ENCODE measurements at places on chromosomes 6 and 20. TPM values are rescaled to one million over a fixed set of nuclear protein-coding genes. Genes with fewer than 3 reads are reported as not detected.

RBPJL gene
- not detected for total RNA-seq

ARFGEF3 gene
- total RNA-seq, result 0.08 TPM

RRAGD gene
- total RNA-seq, result 2.5 TPM

IMPG1 gene
- not detected for total RNA-seq

CALHM4 gene
- not detected for total RNA-seq

PRKN gene
- total RNA-seq, result 0.63 TPM

ZFP57 gene
- not detected for total RNA-seq

- H3K4me3 ChIP-seq, result no peak overlapping the region
- H3K36me3 ChIP-seq, result peaks cover 2% of the 10 kb centered on the region
- H3K27ac ChIP-seq, result no peak overlapping the region
These were observed 94.2 kb downstream of the TBC1D7 start for GRCh38 chr6:13234130-13234529.

GRCh38 chr20:30593572-30593971, 663.9 kb upstream of the DEFB115 start:
- H3K27ac ChIP-seq, result no peak overlapping the region
- no peak overlapping the region for H3K4me3 ChIP-seq
- no peaks in the 10 kb centered on the region for H3K4me1 ChIP-seq
- H3K36me3 ChIP-seq, result no peaks in the 10 kb centered on the region
- H3K27me3 ChIP-seq, result no peaks in the 10 kb centered on the region
- no peak for DNase-seq

GRCh38 chr6:166830185-166830890, 126.0 kb downstream of the RNASET2 start:
- no peak overlapping the region for H3K4me3 ChIP-seq
- peaks cover 3% of the 10 kb centered on the region for H3K27me3 ChIP-seq
- H3K27ac ChIP-seq, result peak overlapping the region; percentile 13
- no peaks in the 10 kb centered on the region for H3K36me3 ChIP-seq
- peaks cover 3% of the 10 kb centered on the region for H3K4me1 ChIP-seq
- no peak for DNase-seq

DNA sequence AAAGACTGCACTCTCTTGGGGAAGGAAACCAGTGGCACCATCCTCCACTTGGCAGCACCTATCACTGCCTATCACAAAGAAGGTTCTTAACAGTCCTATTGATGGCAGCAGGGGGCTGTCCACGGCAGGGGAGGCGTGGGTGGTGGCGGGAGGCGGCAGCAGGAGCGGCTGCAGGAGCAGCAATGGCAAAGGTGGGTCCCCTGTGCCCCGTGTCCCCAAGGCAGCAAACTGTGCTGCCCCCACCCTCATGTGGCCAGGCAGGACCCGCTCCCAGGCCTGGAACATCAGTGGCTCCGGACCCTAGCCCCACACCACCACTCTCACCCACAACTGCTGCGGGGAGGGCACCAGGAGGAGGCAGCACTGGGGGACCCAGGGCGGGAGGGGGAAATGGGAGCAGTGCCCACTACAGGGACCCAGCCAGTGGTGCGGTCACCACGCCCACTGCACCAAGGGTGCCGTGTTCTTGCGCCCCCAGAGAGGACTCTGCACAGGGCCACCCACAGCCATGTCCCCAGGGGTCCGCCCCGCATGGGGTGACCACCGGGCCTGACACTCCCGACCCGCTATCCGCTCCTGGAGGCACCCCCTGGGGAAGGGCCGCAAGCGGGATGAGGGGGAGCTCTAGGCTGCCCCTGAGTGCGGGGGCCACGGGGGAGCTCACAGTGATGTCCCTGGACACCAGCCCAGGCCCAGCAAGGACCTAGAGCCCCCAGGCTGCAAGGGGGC, 54.6 kb downstream of the GMDS start:
- H3K36me3 ChIP-seq, result peaks cover 3% of the 10 kb centered on the region
- H3K27me3 ChIP-seq, result no peaks in the 10 kb centered on the region
- no peak overlapping the region for H3K4me3 ChIP-seq

DNA sequence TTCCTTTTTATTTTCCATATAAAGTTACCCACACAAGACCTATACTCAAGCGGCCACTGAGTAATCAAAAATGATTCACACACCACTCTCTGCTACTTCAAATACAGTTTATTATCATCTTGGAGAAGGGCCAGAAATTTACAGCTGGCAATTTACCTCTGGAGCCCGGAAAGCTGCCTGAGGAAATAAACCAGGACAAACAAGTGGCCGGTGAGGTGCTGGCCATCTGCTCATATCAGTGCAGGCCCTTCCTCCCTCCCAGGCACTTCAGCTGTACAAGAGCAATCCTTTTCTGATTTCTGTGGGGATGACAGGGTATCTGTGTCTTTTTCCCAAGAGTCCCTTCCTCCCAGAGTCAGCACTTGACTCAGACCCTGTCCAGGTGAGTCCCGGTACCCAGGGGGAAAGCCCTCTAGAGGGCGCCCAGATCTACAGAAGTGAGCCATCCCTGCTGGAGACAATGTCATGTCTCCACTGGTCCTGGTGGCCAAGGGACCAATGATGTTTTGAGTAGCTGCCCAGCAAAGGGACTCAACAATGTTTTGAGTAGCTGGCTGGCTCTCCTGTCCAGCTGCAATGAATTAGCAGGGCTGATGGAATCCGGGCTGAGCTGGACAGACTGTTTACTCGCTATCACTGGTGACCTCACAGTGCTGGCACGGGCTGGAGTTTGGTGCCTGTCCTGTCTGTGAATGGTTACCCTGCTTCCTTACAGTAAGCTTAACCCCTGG, 23.6 kb downstream of the LRP11 start:
- no peak overlapping the region for H3K4me3 ChIP-seq
- DNase-seq, result peak; percentile 63
- H3K27me3 ChIP-seq, result peaks cover 11% of the 10 kb centered on the region
- no peaks in the 10 kb centered on the region for H3K36me3 ChIP-seq
- H3K27ac ChIP-seq, result no peak overlapping the region

DNA sequence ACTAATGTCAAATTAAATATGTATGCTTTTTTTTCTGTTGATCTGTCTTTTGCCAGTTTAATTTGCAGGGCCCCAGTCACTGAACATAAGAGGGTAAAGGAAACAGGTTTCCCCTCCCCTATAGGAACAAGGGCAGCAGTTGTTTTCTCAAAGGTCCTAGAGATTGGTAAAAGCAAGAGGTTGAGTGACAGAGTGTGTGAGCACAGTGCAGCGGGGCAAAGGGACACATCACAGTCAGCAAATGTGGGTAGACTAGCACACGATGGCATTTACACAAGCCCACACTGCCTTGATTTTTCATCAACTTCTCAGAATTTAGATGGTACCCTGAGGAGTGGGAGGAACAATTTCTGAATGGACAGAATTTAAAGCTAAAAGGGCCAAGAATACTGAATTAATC, 138.7 kb upstream of the MYLIP start:
- H3K27ac ChIP-seq, result no peak overlapping the region
- H3K36me3 ChIP-seq, result no peaks in the 10 kb centered on the region
- H3K4me3 ChIP-seq, result no peak overlapping the region
- peaks cover 4% of the 10 kb centered on the region for H3K27me3 ChIP-seq

GRCh38 chr20:64133951-64134407, 26.6 kb upstream of the NPBWR2 start:
- H3K27me3 ChIP-seq, result peaks cover 3% of the 10 kb centered on the region
- DNase-seq, result no peak
- H3K27ac ChIP-seq, result no peak overlapping the region
- no peaks in the 10 kb centered on the region for H3K4me1 ChIP-seq

DNA sequence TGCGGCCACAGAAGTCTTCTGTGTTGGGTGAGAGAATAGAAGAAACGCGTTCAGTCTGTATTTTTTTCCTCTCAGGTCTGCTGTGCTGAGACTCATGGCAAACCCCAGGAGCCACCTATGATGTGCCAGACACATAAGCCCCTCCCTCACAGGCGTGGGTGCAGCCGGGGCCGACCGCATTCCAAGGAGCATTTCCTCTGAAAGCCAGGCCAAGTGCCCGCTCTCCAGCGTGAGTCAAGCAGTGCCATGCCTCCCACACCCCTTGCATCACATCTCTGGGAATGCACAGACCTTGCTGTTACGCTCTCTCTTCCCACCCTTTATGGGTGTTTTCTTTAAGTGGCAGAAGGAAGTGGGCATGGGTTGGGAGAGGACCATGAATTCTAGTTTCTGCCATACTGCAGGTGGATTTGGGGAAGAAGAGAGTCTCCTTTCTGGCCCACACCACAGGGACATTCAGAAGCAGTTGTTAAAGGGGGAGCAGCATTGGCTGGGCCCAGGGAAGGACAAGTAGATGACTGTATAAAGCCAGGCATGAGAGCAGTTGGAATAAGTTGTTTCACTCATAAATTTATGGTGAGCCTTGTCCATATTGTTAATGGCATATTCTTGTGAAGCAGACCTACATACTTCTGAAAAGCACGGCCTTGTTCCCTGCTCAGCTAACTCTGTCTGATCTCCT, 37.1 kb upstream of the TFAP2A start:
- H3K36me3 ChIP-seq, result no peaks in the 10 kb centered on the region
- no peak overlapping the region for H3K4me3 ChIP-seq
- peaks cover 2% of the 10 kb centered on the region for H3K27me3 ChIP-seq
- H3K27ac ChIP-seq, result no peak overlapping the region
- no peak for DNase-seq

- H3K27me3 ChIP-seq, result peaks cover 62% of the 10 kb centered on the region
- peaks cover 7% of the 10 kb centered on the region for H3K4me1 ChIP-seq
- H3K4me3 ChIP-seq, result no peak overlapping the region
- H3K27ac ChIP-seq, result no peak overlapping the region
- DNase-seq, result peak; percentile 74
These were observed 66.7 kb downstream of the RPP21 start for GRCh38 chr6:30411515-30412207.

GRCh38 chr20:22577515-22578220, 6.7 kb downstream of the FOXA2 start:
- H3K27ac ChIP-seq, result no peak overlapping the region
- peaks cover 11% of the 10 kb centered on the region for H3K4me1 ChIP-seq
- H3K4me3 ChIP-seq, result peak overlapping the region; percentile 8
- H3K27me3 ChIP-seq, result peaks cover 78% of the 10 kb centered on the region
- H3K36me3 ChIP-seq, result peaks cover 12% of the 10 kb centered on the region

DNA sequence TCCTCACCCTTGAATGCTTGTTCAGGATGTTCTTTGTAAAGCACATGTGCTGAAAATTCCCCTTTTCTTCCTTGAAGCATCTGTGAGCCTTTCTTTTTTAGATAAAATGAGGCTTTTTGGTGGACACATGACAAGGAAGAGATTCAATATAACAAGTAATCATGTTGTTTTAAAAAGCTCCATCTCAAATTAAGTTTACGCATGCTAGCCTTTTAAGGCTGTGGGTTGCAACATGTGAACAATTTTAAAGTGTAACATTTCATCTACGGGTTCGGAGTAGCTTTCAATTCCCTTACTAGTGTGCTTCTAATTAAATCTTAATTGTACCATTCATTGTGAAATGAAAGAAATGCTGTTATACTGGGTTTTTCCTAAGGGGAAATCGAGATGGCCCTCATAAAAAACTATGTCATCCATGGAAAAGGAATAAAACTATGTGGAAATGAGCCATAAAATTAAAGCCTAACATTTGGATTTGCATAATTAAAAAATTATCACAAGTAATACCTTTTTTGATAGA, 19.3 kb upstream of the OSTM1 start:
- no peak for DNase-seq
- H3K27ac ChIP-seq, result no peak overlapping the region
- no peaks in the 10 kb centered on the region for H3K4me1 ChIP-seq
- no peaks in the 10 kb centered on the region for H3K36me3 ChIP-seq

DNA sequence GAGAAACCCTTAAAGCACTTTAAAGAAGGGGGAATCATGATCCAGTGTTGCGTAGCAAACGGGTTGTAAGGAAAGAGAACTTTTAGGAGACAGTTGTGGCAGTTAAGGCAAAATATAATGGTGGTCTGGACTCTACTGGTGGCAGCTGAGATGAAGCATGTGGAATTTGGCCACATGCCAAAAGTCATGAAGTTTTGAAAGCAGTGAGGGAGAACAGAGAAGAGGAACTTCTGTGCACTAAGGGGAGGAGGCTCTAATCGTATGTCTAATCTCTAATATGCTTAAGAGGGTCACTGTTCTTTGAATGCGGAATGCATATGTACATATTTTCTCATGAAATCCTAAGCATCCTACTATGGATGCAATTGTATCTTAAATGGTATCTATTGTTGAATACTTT, 91.5 kb downstream of the RIMS1 start:
- H3K4me1 ChIP-seq, result no peaks in the 10 kb centered on the region
- H3K27me3 ChIP-seq, result no peaks in the 10 kb centered on the region
- no peak overlapping the region for H3K27ac ChIP-seq
- no peak for DNase-seq
- no peaks in the 10 kb centered on the region for H3K36me3 ChIP-seq

- no peaks in the 10 kb centered on the region for H3K27me3 ChIP-seq
- no peak for DNase-seq
- peak overlapping the region; percentile 94 for H3K4me3 ChIP-seq
- H3K36me3 ChIP-seq, result peaks cover 71% of the 10 kb centered on the region
These were observed 89.5 kb downstream of the PRND start for GRCh38 chr20:4811257-4811656.

GRCh38 chr6:116528133-116528532, 16.7 kb downstream of the CALHM5 start:
- H3K27me3 ChIP-seq, result peaks cover 38% of the 10 kb centered on the region
- no peak for DNase-seq
- H3K36me3 ChIP-seq, result no peaks in the 10 kb centered on the region
- no peak overlapping the region for H3K27ac ChIP-seq
- H3K4me1 ChIP-seq, result no peaks in the 10 kb centered on the region
- H3K4me3 ChIP-seq, result no peak overlapping the region

DNA sequence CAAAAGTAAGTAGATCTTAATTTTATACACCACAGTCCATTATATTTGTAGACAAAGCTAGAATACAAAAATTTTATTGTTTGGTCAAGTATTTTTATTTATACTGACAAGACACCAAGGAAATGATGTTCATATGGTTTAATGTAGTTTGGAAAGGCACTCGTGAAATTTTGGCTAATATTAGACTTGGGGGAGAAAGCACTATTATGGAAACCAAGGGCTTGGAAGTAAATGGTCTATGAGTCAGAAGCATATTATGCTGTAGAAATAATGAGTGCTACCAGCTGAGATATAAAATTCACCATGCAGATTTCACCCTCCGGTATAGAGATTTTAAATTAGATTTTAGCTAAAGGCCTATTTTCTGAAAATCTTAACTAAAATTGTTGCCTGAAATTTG, 233.6 kb downstream of the KCNQ5 start:
- H3K27me3 ChIP-seq, result no peaks in the 10 kb centered on the region
- H3K4me3 ChIP-seq, result no peak overlapping the region
- DNase-seq, result no peak
- no peaks in the 10 kb centered on the region for H3K36me3 ChIP-seq
- H3K4me1 ChIP-seq, result no peaks in the 10 kb centered on the region
